ENCODE measurements at places on chromosomes 3 and 15.
A peak's percentile ranks its signal among the peaks of the same experiment; 100 is the strongest.

GRCh38 chr3:142857056-142857455 lies 31.8 kb downstream of the PCOLCE2 start:
- no peak for DNase-seq

DNA sequence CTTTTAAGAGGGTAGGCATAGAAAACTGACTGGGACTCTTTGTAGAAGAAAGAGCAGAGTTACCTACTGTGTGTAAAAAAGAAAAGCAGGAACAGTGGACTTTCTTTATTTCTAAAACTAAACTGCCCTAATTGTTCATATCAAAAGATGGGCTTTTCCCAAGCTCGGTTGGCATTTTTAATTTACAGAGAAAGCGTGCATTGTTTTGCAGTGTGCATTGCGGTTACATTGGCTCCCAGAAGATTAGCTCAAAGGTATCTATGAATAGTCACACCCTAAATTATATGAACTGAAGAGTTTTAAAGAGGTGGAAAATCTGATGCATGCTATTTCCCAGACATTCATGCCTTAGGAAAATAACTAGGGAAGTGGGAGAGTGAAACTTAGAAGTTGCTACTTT lies 36.5 kb downstream of the MITF start:
- no peak for DNase-seq

GRCh38 chr3:76920511-76920910 lies 119.4 kb upstream of the ROBO2 start:
- DNase-seq = no peak

- no peak for DNase-seq
Measured at GRCh38 chr3:11245827-11246662, 26.2 kb upstream of the ATG7 start.

GRCh38 chr3:153910387-153910786 lies 210.8 kb upstream of the ARHGEF26 start:
- DNase-seq = no peak

DNA sequence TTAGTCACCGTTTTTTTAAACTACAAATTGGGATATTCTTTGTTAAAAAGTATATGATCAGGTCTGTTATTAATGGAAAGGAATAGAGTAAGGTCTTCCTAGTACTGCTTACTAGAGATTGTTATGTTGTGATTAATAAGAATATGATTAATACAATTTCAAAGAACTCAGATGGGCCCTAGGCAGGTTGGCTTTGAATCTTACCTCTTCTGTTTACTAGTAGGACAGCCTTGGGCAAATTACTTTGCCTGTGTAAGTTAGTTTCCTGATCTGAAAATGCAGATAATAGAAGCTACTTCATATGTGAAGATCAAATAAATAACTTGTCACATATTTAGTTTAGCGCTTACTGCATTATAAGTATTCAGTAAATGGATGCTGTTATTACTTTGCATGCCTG lies 6.9 kb downstream of the GFM1 start:
- no peak for DNase-seq

DNA sequence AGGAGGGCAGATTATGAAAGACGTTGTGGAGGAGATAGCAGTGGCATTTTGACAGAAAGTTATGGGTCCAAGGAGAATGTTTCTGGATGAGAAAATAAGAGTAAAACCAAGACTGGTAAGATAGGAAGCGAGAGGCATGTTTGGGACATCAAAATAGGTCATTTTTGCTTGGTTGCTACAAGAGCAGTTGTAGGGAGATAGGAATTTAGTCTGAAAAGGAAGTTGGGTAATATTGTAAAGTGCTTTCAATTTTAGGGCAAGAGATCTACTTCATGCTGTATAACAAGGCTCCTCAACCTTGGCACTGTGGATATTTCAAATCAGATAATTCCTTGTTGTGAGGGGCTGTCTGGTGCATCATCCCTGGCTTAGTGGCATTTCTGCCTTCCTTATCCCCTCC lies 118.0 kb upstream of the DPH6 start:
- no peak for DNase-seq

DNA sequence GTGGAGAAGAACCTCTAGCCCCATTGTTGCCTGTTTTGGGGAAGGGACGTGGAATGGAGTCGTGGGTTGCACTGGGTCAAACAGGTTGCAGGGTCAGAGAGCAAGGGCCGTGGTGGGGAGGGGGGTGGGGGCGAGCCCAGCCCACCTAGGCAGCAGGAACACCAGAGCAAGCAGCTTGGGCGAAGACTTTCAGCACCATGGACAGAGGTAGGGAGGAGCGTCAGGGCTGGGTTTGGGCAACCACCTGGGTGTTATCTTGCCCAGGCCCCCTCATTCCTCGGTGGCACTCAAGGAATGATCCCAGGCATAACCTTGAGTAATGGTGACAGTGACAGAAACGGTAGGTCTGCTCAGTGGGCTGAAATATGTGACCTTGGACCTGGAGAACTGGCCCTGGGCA lies 45.9 kb upstream of the TMEM115 start:
- DNase-seq = peak; percentile 24

DNA sequence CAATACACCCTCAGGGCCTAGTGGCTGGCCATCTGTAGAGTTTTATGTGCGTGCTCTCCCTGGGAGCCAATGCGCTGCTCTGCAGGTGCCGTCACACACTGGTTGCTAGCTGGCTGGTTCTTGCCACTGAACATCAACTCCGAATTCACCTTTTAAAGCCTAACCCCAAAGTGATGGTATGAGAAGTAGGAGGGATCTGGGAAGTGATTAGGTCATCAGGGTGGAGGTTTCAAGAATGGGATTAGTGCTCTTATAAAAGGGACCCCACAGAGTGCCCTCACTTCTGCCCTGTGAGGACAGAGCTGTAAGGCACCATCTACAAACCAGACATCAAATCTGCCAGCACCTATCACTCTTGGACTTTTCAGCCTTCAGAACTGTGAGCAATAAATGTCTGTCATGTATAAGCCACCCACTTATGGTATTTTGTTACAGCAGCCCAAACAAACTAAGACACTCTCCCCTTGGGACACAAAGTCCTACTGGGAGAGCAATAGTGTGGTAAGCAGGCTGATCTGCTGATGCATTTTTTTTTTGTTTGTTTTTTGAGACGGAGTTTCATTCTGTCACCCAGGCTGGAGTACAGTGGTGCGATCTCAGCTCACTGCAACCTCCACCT lies 20.3 kb downstream of the RGMA start:
- DNase-seq = no peak

DNA sequence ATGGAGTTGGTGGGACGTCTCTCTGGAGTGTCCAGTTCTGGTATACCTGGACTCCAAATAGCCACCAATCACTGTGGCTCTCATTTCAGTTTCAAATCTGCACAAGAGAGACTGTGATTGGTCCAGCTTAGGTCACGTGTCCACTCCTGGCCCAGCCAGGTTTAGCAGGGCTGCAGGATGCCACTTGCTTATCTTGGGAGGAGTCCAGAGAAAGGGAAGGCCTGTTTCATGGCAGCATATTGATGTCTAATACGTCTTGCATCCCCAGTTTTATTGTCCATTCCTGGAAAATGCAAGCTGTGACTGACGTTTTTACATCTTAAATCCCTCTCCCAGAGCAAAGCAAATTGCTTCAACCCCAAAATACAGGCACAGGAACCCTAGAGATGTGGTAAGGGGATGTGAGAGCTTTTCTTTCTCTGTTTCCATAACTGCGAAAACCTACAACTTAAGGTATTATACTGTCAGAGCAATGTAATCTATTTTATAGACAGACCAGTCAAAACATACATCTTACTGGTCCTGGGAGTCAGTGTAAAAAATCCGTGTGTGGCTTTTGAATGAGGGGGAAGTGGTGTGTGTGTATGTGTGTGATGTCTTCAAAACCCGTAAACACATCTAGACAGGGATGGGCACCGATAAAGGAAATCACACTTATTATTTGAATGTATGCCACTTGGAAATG lies 274.4 kb downstream of the TLE3 start:
- DNase-seq = peak; percentile 21

GRCh38 chr15:92243227-92243626 lies 150.5 kb upstream of the ST8SIA2 start:
- DNase-seq = no peak

DNA sequence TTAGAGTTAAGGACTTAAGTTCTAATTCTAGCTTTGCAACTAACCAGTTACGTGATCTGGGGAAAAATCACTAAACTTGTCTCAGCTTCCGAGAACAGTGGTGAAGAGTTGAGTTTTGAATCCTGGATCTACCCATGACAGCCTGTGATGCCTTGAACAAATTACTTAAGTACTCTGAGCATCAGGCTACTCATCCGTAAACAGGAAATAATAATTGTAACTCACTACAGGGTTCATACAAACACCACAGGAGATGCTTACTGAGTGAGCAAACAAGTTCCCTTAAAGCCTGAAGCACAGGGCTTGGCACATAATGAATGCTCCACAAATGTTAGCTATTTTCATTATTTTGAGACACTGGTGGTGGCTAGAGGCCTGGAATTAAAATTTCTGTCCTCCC lies 158.8 kb downstream of the ERC2 start:
- DNase-seq = no peak

GRCh38 chr3:61358364-61358763 lies 107.1 kb upstream of the FHIT start:
- DNase-seq = no peak

DNA sequence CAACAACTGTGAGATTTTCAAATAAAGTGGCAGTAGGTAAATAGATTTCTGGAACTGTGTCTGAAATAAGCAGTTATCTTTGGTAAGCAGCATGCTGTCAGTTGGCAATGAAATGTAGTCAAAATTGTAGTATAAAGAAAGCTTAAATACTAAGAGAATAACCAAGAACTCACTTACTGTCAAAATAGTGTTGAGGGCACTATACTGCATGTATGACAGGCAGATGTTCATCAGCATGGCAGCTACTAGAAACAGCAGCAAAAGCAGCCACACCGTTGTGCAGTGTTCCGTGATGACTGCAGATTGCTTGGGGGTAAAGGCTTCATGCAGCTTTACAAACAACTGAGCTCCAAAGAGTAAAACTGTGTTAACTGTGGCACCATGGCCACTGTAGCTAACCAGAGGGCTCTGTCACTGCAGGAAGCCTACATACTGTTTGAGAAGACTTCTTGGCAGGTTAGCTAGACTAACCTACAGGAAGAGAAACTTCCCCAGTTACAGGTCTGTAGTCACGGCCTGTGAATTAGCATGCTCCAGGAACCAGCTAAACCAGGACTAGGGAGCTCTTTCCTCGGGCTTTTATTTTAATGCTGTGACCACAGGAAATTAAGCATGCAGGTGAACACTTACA lies 459.7 kb downstream of the TBL1XR1 start:
- no peak for DNase-seq

DNA sequence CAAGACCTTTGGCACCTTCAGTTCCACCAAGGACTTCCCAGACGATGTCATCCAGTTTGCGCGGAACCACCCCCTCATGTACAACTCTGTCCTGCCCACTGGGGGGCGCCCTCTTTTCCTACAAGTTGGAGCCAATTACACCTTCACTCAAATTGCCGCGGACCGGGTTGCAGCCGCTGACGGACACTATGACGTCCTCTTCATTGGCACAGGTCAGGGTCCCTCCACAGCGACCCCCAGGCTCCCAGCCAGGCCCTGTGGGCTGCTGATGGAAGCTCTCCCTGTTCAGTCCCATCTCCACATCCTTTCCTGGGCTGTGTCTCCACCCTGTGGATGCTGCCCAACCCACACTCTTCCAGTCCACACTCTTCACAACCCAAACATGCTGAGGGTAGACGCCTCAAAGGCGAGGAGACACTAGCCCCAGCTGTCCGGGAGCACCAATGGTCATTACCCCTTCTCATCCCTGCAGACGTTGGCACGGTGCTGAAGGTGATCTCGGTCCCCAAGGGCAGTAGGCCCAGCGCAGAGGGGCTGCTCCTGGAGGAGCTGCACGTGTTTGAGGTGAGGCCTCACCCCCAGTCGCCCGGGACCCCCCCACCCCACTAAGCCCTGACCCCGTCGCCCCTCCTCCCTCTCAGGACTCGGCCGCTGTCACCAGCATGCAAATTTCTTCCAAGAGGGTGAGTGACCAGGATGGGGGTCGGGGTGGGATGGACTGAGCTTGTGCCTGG lies 4.3 kb upstream of the LSMEM2 start:
- DNase-seq = peak; percentile 54

- peak; percentile 15 for DNase-seq
Measured at GRCh38 chr15:82043796-82044372, 1.9 kb downstream of the MEX3B start.

- DNase-seq = no peak
Measured at GRCh38 chr15:68310804-68311463, 33.4 kb downstream of the FEM1B start.

- peak; percentile 51 for DNase-seq
Measured at GRCh38 chr15:48355377-48355776, 24.1 kb downstream of the DUT start.

GRCh38 chr3:122794779-122795673 lies at the start of gene SLC49A4:
SLC49A4 (plus strand) TSS chr3:122795069; CDS start chr3:122795193, 124 bp downstream.
- peak; percentile 67 for DNase-seq

- peak; percentile 88 for DNase-seq
Measured at GRCh38 chr3:100993309-100993708, at the start of gene ABI3BP. ABI3BP (minus strand) TSS chr3:100993421; CDS start chr3:100993384, 37 bp downstream.

DNA sequence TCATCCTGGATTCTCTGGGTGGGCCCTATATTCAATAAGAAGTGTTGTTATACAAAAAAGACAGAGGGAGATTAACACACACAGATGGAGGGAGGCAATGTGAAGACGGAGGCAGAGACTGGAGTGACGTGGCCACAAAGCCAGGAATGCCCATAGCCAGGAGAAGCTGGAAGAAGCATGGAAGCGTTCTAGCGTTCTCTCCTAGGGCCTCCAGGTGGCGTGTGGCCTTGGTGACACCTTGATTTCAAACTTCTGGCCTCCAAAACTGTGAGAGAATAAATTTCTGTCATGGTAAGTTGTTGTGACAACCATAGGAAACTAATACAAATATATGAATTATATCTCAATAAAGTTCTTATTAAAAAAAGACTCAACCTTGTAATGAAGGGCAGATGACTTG lies 21.3 kb downstream of the THBS1 start:
- peak; percentile 47 for DNase-seq

DNA sequence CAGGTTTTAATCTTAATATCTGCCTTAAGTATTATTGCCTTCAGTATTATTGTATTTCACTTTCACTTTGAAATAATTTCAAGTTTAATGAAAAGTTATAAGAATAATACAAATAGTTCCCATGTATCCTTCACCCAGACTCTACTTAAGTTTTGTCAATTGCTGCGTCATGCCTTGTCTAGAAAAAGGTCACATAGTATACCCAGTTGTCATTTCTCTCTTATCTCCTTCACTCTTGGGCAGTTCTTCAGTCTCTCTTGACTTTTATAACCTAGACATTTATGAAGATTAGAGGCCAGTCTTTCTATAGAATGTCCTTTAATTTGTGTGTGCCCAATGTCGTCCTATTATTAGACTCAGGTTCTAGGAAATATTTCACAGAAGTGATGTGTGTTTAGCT lies 367.7 kb downstream of the LSAMP start:
- no peak for DNase-seq

- DNase-seq = peak; percentile 40
Measured at GRCh38 chr3:133494469-133494868, 79.0 kb upstream of the CDV3 start.

- peak; percentile 40 for DNase-seq
Measured at GRCh38 chr3:79521221-79521848, 246.5 kb downstream of the ROBO1 start.

DNA sequence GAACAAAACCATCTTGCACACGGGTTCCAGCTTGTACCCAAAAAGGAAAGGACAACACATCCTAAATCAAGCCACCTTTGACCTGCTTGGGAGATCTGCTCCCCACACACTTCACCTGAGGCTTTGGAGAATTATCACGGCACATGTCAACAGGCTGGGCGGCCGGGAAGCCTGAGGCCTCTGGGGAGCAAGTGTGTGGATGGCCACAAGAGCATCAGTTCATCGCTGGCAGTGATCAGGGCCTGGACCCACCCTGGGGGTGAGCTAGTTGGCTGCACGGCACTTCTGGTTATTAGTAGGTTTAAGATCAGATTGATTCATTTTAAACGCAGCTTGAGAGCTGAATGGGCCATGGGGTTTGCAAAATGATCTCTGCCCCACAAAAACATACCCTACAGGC lies 108.5 kb downstream of the CHSY1 start:
- no peak for DNase-seq
